ENCODE measurements at places on chromosomes 3 and 15.

GRCh38 chr15:69338535-69339213, 40.0 kb downstream of the PAQR5 start:
- DNase-seq, result no peak

DNA sequence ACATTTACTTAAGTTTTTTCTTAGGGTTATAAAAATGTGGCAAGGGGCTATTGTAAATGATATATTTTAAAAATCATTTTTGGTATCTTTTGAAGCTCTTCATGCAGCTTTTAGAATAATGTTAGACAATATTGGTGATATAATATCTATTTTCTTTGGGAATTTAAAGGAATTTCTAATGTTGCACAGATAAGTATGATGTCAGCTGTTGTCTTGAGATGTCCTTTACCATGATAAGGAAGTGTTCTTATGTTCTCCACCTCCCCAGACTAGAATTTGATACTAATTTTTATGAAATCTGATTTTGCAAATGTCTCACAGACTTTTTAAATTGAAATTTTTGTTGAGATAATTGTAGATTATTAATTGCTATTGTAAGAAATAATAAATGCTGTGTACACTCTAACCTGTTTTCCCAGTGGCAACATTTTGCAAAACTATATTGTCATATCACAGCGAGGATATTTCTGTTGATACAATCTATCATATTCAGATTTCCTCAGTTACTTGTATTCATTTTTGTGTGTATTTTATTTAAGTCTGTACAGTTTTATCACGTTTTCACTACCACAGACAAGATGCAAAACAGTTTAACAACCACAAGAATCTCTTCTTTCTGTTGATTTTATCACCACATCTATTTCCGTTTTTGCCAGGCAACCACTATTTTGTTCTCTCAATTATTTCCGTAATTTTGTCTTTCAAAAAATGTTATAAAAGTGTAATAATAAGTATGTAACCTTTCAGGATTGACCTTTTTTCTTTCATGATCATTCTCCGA, 55.4 kb downstream of the SPRED1 start:
- no peak for DNase-seq

- DNase-seq, result no peak
Measured at GRCh38 chr3:139113231-139113992, 68.7 kb upstream of the PRR23C start.

DNA sequence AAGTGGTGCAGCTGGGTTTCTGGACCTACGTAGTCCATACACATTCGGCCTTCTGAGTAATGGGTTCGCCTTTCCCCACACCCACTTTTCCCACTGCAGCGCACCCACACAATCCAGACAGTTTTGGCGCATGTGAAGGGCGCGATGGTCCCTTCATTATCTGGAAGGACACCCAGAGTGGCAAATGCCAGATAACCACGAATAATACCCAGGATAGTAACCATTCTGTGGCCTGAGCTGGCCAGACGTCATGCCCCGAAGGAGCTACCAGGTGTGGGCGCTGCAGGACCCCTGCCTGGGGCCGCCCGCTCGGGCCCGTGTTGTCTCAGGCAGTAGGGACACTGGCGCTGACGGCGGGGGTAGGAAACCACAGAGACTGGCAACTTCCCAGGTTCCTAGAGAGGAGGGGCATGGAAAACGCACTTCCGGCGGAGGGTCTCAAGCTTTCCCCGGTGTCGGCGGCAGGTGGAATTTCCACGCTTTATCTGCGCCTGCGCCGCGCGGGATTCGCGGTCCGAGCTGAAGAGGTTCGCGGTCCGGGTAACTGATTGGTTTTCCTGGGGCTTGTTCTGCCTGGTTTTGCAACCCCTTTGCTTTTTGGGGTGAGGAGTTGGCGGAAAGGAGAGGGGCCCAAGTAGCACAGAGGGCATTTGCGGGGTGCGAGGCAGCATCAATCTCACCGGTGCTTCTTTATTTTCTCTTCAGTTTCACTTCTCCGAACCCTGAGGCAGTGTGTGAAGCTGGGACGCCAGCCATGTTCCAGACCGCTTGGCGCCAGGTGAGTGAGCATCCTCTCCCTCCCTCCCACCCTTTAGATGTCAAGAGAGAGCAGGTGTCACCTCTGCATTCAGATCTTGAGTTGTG, at the start of gene ZNF620:
ZNF620 (plus strand) TSS at position 441 of the 864 bp plus-strand sequence; CDS start at position 755, 314 bp downstream.
- DNase-seq, result no peak

- no peak for DNase-seq
Measured at GRCh38 chr15:72353266-72353665, 22.5 kb downstream of the HEXA start.

GRCh38 chr3:111605493-111605892, 10.3 kb upstream of the ZBED2 start:
- DNase-seq, result no peak

- DNase-seq, result peak; percentile 90
Measured at GRCh38 chr15:94584833-94585244, 353.5 kb downstream of the MCTP2 start.

- DNase-seq, result peak; percentile 80
Measured at GRCh38 chr3:196554205-196554604, 14.1 kb downstream of the WDR53 start.

DNA sequence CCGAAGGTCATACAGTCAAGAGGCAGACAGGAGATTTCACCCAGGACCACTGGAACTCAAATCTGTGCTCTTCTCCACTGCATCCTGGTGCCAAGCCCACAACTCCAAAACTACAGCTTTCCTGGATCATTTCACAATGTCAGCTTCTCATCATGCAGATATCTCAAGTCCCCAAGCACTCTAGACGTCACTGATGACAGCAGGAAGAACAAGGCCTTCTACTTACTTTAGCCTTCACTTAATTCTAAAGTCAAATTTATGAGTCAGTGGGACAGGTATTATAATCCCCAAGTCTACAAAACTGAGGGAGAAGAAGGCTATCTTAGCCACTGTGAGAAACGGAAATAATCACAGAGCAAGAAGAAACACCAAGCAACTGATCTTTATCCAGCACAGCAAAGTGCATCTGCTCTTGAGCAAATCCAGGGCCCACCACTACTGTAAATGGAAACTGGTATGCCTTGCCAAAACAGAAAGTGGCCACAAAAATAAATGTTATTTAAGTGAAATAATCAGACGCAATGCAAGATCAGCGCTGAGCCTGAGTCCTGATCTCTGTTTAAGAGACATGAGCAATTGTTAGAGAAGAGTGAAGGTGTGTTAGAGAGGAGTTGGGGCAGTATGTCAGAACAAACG, 928 bp downstream of the RAD18 start:
- DNase-seq, result no peak

Measured in GF-D8 (cell line).